Suppressor macrophage treated with lipopolysaccharide for 1 hour (primary cell): ENCODE measurements at places on chromosomes 5 and 9.

GRCh38 chr9:3415906-3416305, 109.9 kb downstream of the RFX3 start:
- DNase-seq, result no peak

- DNase-seq, result no peak
Observed at GRCh38 chr5:77213601-77214000, 3.1 kb downstream of the PDE8B start.

GRCh38 chr5:76838481-76839261, 11.1 kb upstream of the S100Z start:
- no peak for DNase-seq

- no peak for DNase-seq
Observed at GRCh38 chr9:136402067-136402466, 2.1 kb upstream of the SNAPC4 start.

- no peak for DNase-seq
Observed at GRCh38 chr9:84207491-84207951, 133.0 kb downstream of the SLC28A3 start.

- no peak for DNase-seq
Observed at GRCh38 chr9:72297516-72297915, 67.5 kb downstream of the ZFAND5 start.

DNA sequence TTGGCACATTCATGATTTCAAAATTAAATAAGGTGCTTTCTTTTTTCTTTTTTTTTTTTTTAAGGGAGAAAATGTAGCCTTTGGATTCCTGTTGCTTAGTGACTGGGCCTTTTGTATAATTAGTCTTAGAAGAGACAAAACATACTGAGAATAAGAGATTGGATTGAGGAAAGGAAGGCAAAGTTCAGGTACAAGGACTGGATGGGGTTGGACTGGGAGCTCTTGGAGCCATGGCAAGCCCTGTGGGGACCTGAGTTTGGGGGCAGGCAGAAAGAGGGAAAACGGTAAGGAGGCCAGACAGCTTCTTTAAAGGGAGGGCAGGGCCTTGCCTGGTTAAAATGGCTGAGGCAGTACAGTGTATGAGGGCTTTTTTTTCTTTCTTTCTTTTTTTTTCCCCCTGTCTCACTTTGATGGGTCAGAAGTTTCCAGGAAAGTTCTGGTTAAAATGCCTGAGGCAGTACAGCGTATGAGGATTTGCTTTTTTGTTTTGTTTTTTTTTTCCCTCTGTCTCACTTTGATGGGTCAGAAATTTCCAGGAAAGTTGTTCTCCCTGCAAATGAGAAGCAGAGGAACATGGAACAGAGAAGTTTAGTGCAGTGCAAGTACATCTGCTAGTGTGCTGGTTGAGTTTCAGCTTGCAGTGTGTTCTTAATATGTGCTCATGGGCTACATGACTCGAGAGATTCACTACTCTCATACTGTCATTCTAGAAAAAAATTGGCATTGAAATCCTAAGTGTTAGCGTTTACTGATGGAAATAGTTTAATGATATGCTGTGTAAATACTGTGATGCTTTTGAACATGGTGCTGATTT, 16.8 kb downstream of the SNX18 start:
- DNase-seq, result no peak

DNA sequence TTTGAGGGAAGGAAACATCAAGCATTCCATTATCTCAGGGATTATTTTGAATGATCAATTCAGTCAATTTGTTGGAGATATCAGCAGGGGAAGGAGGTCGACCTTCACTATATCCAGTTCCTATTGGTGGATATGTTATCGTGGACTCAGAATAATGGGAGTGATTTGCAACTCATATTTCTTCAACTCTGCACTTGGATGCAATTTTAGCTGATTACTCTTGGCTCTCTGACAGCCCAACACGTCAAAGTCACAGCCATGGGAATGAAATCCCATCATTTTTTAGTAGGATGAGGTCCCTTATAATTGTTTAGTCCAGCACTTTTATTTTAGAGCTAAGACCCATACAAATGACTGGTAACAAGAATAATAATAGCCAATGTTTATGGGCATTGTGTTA, 371.8 kb upstream of the RPS23 start:
- DNase-seq, result no peak

GRCh38 chr5:87094833-87095232, 172.8 kb upstream of the RASA1 start:
- DNase-seq, result no peak

DNA sequence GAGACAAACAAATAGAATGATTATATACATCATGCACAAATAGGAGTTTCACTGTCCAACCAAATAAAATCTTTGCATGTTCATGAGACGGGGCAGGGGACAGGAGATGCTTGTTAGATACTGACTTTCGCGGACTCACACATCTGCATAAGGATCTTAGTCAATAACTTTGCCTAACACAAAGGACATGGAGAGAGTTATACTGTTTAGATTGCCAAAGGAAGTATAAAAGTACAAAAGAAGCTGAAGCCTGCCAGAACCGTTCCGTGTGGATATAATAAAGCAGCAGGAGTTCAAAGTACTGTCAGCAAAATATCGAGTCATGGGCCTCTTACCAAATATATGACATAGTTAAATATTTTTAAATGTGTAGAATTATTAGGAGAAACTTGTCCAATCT, 1148.4 kb downstream of the EFNA5 start:
- DNase-seq, result no peak

DNA sequence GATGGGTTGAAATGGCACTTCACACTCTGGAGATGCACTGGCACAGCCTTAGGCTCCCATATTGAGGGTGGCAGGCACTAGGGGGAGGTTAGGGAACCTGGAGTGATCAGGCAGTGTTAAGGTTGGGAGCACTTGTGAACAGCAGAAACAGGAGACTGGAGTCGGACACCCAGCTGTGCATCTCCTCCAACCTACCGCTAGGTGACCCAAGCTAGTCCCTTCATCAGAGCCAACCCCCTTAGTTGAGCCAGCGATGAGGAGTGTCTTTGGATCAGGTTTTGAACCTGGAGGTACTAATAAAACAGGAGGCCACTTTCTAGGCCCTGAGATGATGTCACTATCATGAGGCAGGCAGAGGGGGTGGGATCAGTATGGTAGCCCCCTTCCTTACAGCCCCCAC, 1.7 kb downstream of the ACTL7B start:
- no peak for DNase-seq

DNA sequence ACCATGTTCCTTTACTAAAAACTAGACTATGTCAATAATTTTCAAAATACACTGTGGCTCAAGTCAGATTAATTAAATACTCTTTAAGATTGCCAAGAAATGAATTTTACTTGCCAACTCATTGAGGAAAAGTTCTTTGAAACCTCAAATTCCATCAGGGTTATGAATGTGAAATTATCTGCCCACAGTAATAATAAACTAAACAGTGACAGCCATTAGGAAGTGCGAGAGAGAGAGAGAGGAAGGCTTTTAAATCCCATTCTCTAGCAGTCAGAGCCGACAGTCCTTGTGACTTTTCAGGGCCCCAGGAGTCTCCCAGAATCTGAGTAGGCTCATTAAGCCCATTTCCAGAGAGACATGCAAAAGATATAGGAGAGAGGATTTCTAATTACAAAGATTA, 236.1 kb downstream of the MARCHF11 start:
- DNase-seq, result no peak

DNA sequence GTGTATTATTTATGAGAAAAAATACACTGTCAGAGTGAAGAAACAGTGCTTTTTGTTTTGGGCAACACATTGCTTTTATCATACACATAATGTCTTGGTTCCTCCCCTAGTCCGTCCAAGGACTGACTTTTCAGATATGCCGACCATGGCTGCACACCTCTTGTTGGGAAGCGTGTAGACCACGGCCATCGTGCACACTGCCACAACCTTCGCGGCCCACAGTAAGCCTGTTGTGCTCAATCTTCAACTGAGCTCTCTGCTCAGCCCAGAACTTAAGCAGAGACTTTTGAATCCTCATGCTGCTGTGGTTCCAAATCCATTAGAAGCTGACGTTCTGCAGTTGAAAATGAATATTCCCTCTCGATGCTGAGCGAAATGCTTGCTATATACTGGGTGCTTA, 157.6 kb upstream of the IRX2 start:
- DNase-seq, result no peak

DNA sequence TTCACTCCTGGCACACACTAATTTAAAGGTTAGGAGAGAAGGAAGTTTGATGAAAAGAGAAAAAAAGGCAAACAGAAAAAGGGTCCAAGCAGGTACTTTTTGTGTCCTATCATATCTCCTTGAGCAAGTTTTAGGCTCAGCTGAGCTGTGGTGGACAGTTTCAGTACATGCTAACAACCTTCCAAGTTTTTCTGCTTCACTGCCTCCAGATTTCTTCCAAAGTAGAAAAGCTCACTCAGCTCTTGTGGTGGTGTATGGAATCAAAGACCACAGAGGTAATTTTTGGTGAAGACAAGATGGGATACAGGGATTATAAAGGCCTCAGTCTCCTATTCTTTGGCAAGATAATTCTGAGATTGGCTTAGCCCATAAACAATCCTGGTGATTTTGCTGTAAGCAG, 921.8 kb downstream of the NR2F1-AS1 start:
- DNase-seq, result no peak

DNA sequence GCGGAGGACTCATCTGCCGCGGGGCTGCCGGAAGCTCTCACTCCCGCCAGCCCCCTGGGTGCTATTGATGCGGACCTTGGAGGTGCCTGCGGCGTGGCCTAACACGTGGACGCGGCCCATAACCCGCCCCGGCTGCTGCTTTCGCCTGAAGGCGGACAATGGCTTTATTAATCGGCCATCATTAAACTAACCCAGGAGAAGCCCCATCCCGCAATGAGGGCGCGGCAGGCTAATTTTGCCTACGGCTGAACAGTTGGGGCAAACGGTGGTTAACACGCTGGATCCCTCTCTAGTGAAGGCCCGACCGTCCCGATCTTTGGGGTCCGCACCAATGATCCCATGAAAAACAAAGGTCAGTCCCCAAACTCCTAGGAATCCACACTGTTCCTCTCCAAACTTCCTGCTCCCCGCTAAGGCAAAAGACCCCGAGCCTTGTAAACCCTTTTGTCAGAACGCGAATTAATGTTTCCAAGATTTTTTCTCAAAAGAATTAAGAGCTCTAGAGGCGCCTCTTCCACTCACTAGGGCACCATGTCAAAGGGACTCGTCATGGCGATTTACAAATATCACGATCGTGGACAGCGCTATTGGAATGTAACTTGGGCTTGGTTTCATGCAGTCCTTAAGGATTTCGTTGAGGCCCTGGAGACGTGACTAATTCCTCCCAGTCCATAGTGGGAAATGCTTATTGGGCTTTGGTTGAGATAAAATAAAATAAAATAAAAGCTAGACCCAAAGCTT, 193.1 kb downstream of the MEF2C start:
- DNase-seq, result no peak

DNA sequence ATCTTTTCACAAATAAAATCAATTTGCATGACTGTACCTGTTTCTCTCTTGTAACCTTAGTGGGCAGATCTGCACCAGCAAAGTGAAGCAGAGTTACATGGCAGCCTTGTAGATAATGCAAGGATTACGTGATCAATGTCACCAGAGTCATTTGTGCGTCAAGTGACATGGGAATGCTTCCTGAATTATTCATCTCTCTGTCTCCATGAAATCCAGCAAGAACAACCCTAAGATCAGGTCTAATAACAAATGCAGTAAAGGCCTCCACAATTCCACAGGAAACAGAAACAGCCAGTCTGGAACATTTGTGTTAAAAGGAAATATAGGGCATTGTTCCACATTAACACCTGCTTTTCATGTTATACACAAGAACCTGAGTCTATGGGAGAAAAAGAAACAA, 7.8 kb downstream of the GZMA start:
- DNase-seq, result no peak
